ENCODE measurements at places on chromosomes 6 and 20.

- DNase-seq, result peak; percentile 35
Measured at GRCh38 chr20:35171753-35172433, at the start of gene PROCR. Gene PROCR (plus strand): TSS chr20:35172072. CDS start chr20:35172155, 83 bp downstream.

GRCh38 chr6:134240665-134241431 lies 77.1 kb downstream of the SGK1 start:
- peak; percentile 68 for DNase-seq

DNA sequence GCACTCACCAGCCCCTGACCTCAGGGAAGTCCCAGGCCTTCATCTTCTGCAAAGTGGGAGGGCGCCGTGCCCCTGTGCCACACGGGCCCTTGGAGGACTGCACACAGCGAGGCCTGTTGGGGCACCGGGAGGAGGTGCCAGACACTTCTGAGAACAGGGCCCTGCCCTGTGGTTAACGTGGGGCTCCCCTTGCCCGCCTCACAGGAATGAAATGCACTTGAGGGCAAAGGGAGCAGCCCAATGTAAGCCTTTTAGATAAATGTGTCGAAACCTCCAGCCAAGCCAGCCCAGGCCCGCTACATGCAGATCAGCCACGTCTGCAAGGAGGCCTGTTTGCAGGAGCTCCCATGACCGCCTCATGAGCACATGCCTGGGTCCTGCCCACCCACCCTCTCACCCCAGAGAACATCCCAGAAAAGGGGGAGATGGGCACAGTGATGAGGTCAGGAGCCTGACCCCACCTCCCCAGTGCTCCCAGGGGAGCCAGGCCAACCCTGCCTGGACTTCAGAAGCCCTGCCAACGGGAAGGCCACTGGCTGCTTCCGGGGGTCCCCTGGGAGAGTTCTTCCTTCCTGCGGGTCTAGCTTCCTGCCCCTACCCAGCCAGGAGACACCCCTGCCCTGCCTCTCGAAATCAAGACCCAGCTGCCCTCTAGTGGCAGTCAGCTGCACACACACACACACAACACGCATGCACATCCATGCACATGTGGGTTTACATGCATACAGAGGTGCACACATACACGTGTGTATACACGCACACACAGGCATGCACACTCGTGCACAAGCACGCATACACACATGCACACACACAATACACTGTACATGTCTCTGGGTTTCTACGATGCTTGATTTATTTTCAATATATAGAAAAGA lies 178.7 kb downstream of the TAF4 start:
- DNase-seq, result peak; percentile 61

GRCh38 chr6:36201612-36202011 lies 5.1 kb downstream of the BRPF3 start:
- DNase-seq, result no peak

DNA sequence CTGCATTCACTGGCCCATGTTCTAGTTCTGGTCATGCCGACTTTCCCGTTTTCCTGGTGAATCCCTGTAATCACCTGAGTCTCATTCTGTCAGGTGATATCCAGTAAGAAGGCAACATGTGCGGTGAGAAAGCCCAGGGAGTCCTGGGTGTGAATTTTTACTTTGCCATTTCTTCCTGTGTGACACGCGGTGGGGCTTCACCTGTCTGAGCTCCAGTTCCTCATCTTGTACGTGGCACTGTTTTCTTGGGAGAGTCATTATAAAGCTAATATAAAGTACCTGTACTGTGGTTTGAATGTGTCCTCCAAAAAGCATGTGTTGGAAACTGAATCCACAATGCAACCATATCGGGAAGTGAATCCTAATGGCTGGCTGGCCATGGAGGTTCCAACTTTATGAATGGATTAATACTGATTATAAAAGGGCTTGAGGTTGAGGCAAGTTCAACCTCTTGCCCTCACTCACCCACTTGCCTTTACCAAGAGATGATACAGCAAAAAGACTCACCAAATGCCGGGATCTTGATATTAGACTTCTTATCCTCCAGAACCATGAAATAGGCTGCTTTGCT lies 5.1 kb downstream of the HLA-E start:
- DNase-seq, result peak; percentile 47

DNA sequence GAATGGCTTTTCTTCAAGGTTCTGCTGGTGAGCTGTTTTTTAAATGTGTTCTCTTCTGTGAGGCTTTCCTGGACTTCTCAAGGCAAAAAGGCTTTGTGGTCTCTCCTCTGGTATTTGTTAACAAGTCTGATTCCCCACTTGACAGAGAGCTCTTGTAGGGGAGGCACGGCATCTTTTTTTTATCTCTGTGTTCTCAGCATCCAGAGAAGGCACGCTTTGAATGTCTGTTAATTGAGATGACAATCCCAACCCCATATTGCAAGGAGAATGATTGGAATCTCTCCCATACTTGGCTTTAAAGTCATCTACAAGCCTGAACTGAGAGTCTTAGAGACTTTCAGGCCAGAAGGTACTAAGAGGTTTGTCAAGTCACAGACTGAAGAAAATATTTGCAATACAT lies 22.6 kb downstream of the EDN1 start:
- no peak for DNase-seq

GRCh38 chr6:34527751-34528670 lies 28.1 kb downstream of the SPDEF start:
- DNase-seq, result no peak

DNA sequence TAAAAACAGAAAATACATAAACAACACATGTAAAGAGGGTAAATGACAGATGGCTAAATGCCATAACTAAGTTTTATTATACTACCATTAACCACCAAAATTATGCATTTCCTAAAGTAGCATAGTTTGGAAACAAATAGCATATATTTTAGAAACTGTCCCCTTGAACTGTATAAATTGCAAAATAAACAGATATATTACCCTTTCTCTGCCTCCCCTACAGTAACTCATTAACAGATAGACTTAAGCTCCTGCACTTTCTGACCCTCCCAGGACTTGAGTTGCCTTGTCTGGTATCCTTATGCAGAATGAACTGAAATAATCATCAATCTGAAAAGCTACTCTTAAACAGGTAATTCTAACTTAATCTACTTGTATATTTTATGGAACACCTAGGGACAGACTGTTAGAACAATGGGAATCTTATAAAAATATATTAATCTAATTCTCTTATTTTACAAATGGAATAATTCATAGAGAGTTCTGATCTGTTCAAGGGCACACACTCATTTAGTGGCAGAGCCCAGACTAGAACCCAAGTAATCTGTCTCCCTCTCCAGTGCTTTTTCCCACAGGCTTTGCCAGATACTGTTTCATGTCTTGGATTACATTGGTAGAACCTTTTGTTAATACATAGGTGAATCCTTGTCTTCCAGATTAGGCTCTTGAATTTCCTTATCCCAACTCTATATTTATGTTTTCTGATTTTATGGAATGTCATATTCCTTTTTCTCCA lies 50.6 kb upstream of the LOC128125822 start:
- DNase-seq, result no peak

DNA sequence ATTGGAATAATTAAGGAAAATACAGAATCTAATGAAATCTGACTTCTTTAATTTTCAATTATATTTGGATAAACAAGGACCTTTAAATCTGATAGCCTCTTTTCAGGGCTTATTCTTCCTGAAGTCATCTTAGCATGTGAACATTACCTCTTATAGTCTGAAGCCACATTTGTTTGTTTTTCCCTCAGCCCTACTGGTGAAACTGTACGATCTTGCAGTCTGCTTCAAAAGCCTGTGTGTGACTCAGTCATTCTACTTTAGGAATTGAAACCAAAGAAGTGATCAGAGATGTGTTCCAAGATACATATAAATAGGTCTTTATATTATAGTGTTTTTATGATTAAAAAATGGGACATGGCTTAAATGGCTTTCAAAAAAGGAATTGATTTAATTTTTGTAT lies 67.5 kb downstream of the MACROD2 start:
- no peak for DNase-seq

DNA sequence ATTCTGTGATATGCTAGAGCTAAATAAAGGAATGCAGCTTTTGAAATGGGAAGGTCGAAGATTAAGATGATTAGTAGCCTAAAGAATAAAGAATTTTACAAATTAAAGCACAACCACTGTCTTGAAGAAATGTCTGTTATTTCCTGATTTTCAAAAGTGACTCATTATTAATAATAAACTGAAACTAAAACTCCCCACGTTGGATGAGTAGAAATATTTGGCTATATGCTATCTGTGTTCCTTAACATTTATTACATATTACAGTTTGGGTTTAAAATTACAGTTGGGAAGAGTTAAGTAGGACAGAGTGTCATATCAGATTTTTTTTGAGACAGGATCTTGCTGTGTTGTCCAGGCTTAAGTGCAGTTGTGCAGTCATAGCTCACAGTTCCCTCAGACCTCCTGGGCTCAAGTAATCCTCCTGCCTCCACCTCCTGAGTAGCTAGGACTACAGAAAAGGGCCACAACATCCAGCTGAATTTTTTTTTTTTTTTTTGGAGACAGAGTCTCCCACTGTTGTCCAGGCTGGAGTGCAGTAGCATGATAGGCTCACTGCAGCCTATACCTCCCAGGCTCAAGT lies 47.1 kb downstream of the AKIRIN2 start:
- no peak for DNase-seq

GRCh38 chr6:53651205-53651763 lies 14.3 kb downstream of the KLHL31 start:
- DNase-seq, result peak; percentile 78

- DNase-seq, result peak; percentile 26
Measured at GRCh38 chr6:160679402-160679769, 15.3 kb upstream of the LPA start.

GRCh38 chr6:74280130-74280692 lies 584.2 kb downstream of the CD109 start:
- DNase-seq, result no peak

Data from stimulated activated CD4-positive, alpha-beta T cell treated with anti-CD3 and anti-CD28 coated beads, Interleukin-15, amount 100 ng/mL, for 24 hours (primary cell).